Cerebellar cortex (tissue), 1 donor: ENCODE measurements at places on chromosomes 5 and 9.
A peak's percentile ranks its signal among the peaks of the same experiment; 100 is the strongest.

DNA sequence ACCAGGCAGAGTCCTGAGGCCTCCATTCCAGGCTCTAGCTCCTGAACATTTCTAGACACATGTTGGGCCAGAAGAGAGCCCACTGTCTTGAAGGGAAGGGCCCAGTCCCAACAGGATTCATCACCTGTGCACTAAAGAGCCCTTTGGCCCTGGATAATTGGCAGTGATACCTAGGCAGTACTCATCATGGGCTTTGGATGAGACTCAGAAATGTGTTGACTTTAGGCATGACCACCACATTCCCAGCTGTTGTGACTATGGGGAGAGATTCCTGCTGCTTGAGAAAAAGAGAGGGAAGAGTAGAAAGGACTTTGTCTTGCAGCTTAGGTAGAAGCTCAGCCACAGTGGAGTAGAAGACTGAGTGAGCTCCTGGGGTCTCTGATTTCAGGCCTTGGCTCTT is 138.4 kb upstream of the DAPK1 start:
- DNase-seq: no peak

- DNase-seq: peak; percentile 55
Measured at GRCh38 chr5:174412374-174412773, 312.0 kb upstream of the MSX2 start.

GRCh38 chr5:135031813-135032694 is 2.0 kb downstream of the PITX1 start:
- DNase-seq: no peak

- DNase-seq: no peak
Measured at GRCh38 chr5:81353189-81353588, 40.7 kb downstream of the ACOT12 start.

- no peak for DNase-seq
Measured at GRCh38 chr5:24112420-24112819, 532.4 kb downstream of the CDH10 start.

DNA sequence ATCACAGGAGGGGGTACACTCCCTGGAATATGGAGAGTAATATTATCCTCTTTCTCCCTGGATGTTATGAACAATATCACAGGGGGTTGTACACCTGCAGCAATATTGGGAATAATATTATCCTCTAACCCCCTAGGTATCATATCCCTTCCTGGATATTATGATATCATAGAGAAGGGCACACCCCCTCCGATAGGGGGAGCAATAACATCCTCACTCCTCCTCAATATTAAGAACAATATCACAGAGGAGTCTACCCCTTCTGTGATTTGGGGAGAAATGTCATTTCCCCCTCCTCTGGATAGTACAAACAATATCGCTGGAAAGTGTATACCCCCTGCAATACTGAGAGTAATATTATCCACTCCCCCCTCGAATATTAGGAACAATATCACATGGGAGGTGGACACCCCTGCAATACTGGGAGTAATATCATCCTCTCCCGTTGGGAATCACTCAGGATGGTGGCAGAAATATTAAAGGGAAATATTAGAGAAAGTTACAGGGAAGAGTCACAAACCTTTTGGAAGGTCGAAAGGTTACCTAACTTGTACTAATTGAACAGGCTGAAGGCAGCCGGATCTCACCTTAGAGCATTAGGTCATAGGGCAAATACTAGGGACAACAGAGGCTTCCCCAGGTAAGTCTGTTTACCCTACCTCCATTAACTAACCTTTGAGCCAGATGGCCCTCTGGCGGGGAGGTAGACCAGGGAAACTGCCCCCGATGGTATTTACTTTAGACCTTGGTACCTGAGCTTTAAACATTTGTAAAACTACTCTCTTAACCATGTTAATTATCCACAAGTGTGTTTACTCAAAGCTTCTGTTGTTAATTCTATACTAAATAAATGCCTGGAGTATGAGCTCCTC is 57.5 kb upstream of the FREM1 start:
- no peak for DNase-seq
